ENCODE measurements at places on chromosomes 12 and 14.

- peak; percentile 86 for DNase-seq
These were observed 25.5 kb downstream of the SCARB1 start for GRCh38 chr12:124837958-124838803.

DNA sequence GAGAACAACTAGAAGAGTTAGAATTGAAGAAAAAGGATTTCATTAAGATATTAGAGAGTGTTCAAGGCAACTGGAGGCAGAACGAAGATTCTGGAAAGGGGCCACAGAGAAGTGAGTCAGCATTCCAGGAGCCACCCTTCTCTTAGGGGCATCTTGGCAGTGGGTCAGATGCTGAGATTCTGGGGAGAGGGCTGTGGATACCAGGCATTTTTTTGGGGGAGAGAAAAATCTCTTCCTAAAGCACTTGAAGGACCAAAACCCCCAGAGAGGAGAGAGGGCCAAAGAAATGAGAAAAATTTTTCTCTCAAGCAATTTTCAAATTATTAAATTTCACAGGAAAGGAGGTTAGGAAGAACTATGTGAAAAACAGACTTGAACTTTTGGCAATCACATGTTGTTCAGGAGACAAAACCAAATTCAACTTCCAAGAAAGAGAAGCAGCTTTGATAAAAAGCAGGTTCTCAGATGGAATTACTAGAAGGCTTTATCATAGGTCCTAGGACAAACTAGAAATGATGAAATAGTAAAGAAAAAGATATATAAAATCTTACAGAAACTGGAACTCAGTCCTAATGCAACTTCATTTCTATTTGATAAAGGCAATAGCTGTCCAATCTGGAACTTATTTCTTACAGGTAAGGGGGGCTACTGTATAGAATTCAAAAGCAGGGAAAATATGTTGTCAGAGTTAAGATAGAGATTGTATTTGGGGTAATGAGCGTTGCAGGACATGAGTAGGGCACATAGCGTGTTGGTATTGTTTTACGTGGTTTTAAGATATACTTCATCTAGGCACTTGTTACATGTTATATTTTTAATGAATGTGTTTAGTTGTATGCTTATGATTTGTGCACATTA is 1.1 kb upstream of the CLEC2D start:
- no peak for DNase-seq

DNA sequence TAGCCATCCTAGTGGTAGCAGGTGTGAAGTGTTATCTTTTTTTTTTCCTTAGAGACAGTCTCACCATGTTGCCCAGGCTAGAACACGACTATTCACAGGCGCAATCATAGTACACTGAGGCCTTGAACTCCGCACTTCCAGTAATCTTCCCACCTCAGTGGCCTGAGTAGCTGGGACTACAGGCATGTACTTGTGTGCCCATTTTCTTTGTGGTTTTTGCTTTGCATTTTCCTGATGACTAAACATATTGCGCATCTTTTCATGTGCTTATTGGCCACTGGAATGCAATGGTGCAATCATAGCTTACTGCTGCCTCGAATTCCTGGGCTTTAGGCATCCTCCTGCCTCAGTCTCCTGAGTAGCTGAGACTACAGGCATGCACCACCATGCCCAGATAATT is 33.3 kb upstream of the GCH1 start:
- no peak for DNase-seq

DNA sequence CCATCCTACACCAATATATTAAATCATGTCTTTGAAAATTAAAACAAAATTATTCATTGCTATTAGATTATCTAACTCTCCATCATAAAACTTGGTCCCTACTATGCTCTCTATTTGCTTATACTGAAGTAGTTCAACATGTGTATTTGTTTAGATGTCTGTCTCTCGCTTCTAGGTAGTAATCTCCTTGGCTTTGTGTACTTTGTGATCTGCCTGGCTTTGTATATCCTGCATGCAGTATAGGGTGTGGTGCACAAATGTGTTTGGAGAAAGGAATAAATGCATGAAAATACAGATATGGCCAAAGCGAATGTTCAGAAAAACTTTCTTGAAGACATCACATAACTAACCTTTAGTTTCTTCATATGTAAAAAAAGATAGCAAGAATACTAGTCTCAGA is 246.6 kb upstream of the LRFN5 start:
- no peak for DNase-seq

DNA sequence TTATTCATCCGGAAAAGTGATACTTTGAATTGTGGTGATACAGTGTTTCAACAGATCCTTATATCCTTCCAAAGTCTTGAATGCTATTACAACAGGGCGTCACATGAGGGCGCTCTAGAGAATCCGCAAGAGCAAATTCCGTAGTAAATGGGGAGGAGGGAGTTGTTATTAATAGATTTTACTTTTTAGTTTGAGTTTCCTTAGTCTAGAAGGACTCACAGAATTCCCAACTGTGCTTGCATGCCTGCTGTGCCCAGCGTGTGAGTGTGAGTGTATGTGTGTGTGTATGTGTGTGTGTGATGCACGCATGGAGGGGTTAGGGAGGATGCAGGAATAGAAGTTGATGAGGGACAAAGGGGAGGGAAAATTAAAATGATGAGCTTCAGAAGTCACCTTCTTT is 375.3 kb downstream of the C12orf75 start:
- peak; percentile 15 for DNase-seq

DNA sequence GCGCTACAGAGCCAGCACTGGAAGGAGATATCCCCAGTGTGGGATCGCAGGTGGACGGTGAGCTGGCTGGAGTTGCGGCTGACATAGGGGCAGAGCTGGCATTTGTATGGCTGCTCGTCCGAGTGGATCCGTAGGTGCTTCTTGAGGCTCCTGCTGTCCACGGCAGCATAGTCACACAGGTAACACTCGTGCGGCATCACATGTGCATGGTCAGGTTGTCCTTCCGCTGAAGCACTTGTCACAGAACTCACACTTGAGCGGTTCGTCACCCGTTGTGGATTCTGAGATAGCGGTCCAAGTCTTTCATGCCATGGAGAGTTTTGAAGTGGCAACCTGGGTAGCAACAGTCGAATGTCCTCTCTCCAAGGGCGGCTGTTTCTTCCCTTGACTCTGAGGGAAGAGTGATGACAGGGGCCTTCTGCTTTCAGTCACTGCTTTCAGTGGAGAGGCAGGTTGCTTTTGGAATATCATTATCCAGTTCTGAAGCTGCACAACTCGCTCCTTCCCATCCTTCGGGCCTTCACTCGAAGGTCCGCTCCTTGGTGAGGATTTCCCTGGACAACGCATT is 37.0 kb upstream of the SAV1 start:
- DNase-seq: no peak

DNA sequence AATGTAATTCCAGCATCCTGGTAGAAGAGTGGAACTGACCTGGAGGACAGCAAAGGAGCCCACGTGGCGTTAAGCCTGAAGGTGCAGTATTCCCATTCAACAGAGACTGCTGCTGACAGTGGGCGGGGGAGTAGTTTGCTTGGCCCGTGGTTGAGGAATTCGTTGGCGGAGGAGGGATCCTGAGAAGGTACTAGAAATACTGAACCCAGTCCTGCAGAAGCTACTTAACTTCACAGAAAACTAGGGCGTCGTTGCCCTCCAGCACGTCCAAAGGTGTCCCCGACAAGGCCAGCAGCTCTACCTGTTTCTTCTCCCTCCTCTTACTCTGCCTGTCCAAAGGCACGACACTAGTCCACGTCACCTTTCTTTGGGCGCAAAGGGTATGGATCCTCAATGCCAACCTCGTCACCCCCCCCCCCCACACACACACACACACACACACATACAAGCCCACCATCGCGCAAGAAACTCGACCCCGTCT is 303 bp downstream of the PUS7L start:
- DNase-seq: no peak

DNA sequence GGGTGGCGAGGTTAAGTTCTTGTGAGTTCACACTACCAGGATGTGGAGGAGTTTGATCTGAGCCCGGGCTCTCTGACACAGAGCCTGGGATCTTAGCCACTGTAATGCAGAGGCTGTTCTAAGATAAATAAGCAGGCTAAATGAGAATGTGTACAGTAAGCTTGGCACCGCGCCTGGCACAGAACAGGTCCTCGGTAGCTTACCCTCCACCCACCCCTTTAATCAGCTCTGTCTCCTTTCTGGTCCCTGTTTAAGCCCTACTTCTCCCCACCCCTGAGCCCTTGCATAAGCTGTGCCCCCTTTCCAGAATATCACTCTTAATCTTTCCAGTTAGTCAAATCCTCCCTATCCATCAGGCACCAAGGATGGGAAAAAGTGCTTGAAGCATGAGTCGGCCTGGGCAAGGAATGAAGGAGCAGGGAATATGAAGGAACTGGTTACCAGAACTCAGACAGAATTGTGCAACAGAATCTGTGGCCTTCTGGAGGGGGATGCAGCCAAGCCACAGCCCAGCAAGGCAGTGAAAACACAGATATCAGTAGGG is 32.8 kb upstream of the CMKLR1 start:
- no peak for DNase-seq

DNA sequence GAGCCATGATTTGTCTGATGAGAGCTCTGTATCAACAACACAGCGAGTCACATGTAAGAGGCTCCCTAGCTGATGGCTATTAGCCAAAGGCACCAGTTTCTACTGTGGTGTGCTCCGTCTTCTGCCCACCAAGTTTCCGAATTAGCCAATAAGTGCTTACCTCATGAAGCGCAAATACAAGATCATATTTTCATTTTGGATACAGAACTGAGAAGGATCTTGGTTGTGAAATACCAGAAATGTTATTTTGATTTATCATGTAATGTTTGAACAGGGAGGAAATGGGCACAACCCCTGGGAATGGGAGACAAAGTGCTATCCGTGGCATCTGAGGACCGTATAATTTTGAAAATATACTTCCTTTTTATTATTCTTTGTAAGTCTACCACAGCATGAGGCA is 234.3 kb downstream of the DACT1 start:
- no peak for DNase-seq

GRCh38 chr14:30260833-30261607 is 297.9 kb upstream of the G2E3 start:
- DNase-seq: no peak

- DNase-seq: no peak
These were observed 361.9 kb upstream of the TMTC1 start for GRCh38 chr12:30145684-30146032.

GRCh38 chr14:92154283-92154942 is 32.6 kb downstream of the CPSF2 start:
- DNase-seq: peak; percentile 39

GRCh38 chr12:123839826-123840225 is 77.7 kb downstream of the DNAH10 start:
- no peak for DNase-seq

- DNase-seq: no peak
These were observed 9.7 kb downstream of the SPTSSA start for GRCh38 chr14:34452258-34452822.

- DNase-seq: no peak
These were observed 42.8 kb upstream of the CPM start for GRCh38 chr12:68975811-68976210.

DNA sequence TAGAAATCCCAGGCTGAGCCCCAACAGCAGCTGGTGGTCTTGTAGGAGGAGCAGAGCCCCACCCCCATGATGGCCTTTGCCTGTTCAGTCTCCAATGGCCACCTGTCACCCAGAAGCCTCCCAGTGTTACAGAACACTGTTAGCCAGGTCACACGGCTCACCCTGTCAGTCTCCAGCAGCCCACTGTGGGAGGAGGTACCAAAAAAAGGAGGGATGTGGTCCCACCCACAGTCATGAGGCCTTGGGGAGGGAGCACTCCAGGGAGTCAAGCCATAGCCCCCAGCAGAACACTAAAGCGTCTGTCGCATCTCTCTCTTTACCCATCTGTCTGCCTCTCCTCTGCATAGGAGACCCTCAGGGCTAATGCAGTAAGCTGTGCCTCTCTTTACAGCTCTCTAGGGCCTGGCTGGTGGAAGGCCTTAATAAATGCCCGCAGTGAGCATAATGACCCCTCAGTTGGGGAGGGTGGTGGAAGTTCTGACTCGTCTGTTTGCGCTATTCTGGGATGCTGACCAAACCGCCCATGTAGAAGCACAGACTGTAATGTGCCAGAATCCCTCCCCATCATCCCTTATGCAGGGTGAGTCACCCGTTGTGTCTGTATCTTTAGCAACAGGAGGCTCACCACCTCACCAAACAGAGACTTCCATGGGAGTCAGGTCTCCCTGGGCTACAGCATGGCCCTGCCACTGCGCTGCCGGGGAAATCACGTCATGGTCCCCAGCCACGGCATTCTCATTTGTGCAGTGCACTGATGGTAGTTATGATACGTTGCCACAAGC is 14.6 kb downstream of the C14orf132 start:
- DNase-seq: no peak

DNA sequence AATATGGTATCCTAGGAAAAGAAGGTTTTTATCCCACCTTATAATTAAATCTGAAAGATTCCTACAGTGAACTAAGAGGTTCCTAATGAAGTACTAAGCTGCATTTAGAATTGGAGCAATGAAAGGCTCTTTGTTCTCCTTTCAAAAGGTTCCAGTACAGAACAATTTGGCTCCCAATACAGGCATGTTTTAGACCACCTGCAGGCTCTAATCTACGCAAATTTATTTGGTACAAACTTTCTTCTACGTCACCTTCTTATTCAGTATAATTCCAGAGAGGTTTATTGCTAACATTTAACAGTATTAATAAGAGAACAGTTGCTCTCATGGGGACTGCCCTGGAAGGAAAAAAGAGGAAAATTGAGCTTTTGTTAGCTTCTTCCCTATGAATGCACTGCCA is 37.6 kb upstream of the SLCO1C1 start:
- DNase-seq: no peak

- DNase-seq: no peak
These were observed 192.4 kb downstream of the TMX1 start for GRCh38 chr14:51432302-51432948.

- no peak for DNase-seq
These were observed 88.8 kb downstream of the CCDC60 start for GRCh38 chr12:119423285-119423684.

GRCh38 chr12:90841336-90841735 is 113.6 kb downstream of the CCER1 start:
- DNase-seq: no peak

DNA sequence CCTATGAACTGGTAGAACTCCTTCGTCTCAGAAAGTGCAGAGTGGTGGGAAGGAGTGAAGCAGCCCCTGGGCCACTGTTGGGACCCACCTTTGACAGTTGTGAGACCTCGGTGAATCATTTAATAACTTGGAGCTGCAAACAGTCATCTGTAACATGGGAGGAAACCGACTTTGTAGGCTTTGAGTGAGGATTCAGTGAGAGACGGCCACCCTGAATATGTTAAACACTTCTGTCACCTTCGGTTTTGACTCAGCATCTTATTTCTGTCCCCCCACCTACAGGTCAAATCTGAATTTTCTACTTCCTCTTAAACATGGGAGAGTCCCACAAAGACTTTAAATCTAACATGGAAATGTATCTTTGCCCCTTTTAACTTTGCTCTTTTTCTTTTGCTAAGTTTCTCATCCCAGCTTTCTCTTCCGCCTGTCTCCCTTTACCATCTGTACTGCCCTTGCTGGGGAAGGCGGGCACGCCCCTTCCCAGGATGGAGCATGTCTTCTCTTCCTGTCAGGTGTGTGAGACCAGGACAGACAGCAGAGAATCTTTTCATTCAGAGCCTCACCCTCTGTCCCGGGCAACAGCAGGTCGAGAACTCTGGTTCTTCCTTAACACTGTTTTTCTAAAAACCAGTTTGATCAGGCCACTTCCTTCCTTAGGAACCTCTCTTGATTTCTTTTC is 37.1 kb downstream of the ZC3H14 start:
- DNase-seq: no peak

Measured in NCI-H345 (cell line).